ENCODE measurements at places on chromosomes 2 and 18.

DNA sequence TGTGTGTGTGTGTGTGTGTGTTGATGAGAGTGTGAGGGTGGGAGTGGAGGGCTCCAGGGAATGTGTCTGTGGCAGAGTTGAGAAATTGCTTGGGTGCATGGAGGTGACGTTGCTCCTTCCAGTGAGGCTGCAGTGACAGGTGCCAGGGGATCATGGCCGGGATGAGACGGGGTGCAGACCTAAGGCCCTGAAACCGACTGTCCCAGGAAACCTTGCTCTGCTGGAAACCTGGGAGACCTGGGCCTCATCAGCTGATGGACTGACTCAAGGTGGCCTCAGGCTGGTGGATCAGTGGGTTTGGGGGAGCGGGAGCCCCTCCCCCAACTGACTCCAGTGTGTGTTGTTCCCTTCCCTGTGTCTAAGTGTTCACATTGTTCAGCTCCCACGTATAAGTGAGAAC, 56.6 kb downstream of the INHBB start:
- no peak for DNase-seq

DNA sequence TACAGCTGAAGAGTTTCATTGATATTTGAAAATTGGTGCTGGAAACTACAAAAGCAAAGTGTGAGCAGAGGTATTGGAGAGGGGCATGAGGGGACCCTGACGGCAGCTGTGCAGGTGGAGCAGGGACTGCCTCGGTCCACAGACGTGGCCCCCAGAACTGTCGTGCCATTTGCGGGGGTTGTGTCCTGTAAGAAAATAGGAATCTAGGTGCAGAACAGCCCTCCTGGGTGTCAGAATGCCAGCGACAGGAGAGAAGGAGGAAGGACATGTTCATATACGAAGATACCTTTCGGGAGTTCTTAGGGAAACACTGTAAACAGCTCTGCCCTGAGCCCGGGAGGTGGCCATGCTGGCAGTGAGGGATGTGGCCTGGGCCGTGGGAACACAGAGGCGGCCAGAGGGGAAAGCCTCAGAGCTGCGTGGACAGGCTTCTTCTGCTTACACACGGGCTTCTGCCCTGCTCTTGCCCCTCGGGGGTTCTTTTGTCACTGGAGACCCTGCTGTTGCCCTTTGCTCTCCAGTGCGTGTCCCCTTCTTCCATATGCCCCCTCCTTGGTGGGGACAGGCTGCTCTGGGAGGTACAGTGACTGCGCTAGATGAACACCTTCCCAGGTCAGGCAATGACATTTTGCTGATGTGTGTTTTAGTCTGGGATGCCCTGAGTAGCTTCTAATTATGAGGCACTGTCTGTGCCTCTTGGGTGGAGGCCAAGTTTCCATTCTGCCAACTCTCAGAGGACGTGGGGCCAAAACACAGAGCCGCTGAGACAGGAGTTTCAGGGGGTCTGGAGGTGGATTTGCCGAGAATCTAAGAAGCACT, 81.9 kb upstream of the TXNDC2 start:
- DNase-seq = no peak

- DNase-seq = no peak
Observed at GRCh38 chr2:107932488-107932887, 53.8 kb upstream of the SLC5A7 start.

- no peak for DNase-seq
Observed at GRCh38 chr18:48534364-48534763, 4.5 kb upstream of the CTIF start.

DNA sequence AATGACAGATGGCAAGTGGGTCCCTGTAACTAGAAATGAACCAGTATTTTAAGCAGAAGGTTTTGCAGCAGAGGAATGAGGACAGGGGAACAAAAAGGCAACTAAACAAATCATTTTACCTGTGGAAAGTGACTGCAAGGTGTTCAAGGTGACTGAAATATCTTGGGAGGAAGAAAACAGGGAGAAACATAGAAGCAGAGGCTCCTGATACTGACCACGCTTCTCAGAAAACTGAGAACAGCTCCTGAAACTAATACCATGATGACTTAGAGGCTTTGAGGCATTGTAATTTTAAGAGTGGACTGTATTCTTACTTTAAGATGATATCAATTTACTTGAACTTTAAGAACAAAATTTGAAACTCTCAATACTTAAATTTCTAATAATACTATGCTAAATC, at the start of gene DYTN:
TSS of gene DYTN (minus strand) at position 101 of the 400 bp plus-strand sequence. CDS start 117 bp downstream, outside the sequence.
- DNase-seq = no peak

DNA sequence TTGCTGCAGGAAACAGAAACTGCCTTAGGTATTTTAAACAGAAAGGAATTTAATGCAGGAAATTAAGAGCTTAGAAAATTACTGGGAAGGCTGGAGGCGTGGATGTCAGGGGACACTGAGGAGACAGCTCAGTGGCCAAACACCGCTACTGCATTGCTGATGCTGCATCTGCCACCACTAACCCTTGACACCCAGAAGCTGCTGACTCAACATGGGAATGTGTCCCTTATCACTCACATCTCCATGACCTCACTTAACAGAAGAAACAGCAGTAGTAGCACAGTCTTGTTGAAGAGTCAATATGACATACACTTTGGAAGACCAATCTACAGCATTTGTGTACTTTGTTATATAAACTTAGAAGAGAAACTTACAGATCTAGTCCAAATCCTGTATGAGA, 906.1 kb downstream of the SLC4A3 start:
- DNase-seq = no peak

- DNase-seq = no peak
Observed at GRCh38 chr18:74856434-74856833, 258.8 kb downstream of the ZNF407 start.

- DNase-seq = no peak
Observed at GRCh38 chr2:150160058-150160457, 327.4 kb downstream of the RND3 start.

DNA sequence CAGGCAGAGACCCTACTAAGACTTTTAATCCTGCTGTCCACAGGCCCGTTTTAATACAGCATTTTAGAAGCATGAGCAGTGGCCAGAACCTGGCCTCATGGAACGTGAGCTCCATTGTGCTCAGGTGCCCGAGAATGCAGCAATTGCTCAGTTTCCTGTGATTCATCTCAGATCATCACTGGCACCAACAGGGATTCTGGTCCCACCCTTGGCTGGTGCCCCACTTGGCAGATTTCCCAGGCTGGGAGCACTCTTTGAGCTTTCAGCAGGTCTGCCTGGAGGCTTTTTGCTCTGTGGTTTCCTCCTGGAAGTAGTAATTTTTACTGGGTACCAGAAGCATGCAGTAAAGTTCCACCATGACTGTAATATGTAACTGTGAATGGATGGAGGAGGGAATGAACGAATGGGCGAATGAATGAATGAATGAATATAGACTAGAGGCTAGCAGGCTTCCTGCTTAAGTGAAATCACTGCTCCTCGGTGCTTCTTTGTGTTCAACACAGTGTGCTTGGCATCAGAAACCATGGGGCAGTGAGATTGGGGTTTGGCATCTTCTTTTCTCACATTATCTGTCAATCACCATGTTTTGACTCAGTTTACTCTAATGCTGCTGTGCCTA, 312.9 kb downstream of the PRKCE start:
- no peak for DNase-seq

DNA sequence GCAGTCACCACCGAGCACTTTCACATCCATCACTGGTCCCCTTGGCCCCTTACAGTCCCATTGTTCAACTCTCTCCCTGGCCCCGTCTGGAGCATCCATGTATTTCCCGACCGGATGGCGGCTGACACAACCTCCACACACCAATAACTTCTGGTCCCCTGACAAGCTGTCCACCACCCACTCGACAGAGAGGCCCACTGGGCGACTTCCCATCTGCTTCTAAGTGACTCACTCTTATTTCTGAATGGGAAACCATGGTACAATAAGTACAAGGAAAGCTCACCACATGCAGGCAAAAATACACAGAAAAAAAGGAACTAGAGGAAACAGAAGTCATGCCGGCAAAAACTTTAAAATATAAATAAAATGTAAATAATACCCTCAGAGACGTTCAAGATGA, 82.9 kb upstream of the RAB12 start:
- DNase-seq = no peak

- DNase-seq = no peak
Observed at GRCh38 chr18:3036108-3036507, 23.2 kb upstream of the LPIN2 start.

DNA sequence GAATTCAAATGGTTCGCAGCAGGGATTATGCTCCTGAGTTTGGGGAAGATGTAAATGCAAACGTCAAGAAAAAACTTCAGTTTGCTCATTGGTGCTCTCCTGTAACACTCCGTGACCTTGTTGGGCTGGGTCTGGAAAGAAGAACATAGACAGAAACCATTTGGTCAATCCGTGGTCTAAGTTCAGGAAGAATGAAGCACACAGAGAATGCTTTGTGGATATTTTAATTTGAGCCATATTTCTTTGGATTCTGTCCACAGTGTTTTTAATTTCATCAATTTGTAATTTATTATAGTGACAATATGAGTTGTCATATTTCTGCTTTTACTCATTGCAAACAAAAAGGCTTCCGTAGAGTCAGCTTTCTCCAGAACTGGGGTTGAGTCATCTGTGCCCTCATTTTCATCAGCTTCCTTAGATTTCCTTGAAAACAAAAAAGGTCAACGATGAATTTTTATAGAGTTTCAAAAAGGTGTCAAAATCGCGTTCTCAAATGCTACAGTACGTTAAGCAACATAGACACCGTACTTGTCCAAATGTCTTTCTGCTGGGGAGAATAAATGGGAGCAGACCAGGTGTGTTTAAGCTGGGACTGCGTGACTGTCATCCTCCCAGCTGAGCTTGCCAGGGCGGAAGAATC, 606.4 kb downstream of the RNF144A start:
- DNase-seq = no peak

GRCh38 chr2:55856936-55857335, 66.6 kb downstream of the EFEMP1 start:
- no peak for DNase-seq

- no peak for DNase-seq
Observed at GRCh38 chr18:25229081-25229480, 122.9 kb downstream of the ZNF521 start.

- DNase-seq = no peak
Observed at GRCh38 chr2:161415034-161415986, 787 bp upstream of the TBR1 start.

DNA sequence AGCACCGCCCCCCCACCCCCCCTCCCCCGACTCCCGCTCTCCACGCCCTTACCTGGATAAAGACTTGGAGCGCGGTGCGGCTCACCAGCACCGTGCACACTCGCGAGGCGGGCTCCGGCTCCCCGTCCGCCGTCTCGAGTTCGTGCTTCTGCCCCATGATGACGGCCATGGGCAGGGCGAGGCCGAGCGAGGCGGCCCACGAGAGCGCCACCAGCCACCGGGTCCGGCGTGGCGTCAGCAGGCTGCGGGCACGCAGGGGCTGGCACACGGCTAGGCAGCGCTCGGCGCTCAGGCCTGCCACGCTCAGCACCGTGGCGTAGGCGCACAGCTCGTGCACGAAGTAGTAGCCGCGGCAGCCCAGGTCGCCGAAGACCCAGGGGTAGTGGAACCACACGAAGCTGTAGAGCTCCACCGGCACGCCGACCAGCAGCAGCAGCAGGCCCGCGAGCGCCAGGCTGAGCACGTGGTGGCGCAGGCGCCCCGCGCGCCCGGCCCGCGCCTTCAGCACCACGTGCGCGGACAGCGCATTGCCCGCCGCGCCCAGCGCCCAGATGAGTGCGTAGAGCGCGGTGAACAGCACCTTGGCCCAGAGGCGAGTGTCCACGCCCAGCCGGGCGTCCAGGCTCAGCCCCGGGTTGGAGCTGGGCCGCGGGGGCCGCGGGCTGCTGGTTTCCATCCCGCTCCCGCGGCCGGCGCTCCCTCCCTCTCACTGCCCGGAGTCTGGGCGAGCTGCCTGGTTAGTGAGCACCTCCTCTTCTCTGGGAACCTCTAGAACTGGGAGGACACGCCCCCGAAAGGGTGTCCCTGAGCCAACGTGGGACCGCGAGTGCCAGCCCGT, at the start of gene NTSR2:
TSS of gene NTSR2 (minus strand) at position 742 of the 838 bp plus-strand sequence. CDS start at position 676, 66 bp downstream.
- peak; percentile 82 for DNase-seq

- no peak for DNase-seq
Observed at GRCh38 chr2:120934574-120935338, 199.1 kb downstream of the GLI2 start.

DNA sequence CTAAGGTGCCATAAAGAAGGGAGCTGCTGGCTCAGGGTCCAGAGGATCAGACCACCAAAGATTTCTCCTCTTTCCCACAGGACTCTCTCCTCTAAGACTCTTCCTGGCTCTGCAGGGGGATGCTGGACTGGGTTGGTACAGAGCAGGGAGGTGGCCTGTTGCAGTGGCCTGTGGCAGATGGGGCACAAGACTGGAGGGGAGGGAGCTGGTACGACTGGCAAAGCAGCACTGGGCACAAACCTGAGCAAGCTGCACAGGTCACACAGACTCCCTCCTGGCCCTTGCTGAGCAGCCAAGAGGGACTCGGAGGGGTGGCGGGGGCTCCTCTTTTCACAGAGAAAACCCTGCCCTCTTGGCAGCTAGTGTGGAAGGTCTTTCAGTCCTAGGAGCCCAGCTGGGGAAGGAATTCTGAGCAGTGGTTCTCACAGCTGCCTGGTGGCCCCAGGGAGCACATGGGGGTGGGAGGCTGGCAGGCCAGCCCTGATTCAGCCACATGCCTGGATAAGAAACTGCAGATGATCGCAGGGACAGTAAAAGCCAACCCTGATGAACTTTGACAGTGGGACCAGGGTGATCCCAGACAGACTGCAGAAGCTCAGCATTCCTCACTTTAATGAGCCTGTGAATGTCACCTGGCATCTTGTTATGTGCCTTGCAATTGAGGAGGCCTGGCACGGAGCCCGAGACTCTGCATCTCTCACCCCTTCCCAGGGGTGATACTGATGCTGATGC, 32.5 kb upstream of the ACAA2 start:
- no peak for DNase-seq

- DNase-seq = no peak
Observed at GRCh38 chr2:85438201-85439024, 19.9 kb downstream of the SH2D6 start.

- DNase-seq = no peak
Observed at GRCh38 chr18:56982766-56983165, 164.1 kb upstream of the BOD1L2 start.

- no peak for DNase-seq
Observed at GRCh38 chr2:66428986-66429612, 5.8 kb upstream of the MEIS1 start.

DNA sequence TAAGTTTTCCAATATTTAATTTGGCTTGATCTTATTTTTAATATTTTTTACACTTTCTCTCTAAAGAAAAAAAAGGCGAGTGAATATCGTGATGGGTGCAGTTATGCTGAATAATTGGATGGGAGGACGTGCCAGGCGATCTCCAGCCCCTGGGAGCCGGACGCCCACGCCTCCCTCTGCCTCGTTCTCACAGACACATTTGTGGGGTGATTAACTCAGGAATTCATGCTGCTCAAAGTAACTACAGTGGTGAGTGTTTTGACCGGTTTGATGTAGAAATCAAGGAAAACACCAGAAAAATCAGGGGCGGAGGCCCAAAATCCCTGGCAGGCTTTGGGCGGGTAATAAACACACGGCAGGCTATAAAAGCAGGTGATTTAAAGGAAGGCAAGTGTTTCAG, 736.8 kb upstream of the SALL3 start:
- DNase-seq = no peak

DNA sequence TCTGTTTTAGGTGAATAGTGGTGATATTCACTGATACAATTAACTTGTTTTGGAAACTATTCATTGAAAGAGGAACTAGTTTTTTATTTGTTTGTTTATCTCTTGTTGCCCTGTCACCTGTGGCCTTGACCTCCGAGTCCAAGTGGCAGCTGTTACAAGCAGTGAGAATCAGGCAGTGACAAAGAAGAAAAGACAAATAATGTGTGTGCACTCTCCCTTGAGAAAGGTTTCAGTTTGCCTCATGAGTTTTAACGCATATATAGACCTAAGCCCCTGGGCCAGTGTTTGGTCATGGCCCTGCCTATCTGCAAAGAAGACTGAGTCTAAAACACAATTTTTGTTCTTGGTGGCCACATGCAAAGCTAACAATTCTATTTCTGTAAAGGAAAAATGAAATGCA, 15.3 kb downstream of the KYNU start:
- DNase-seq = no peak
